ENCODE measurements at places on chromosomes 6 and 20.
A peak's percentile ranks its signal among the peaks of the same experiment; 100 is the strongest.

- no peak for DNase-seq
These were observed 20.4 kb upstream of the SENP6 start for GRCh38 chr6:75581231-75581630.

- DNase-seq, result peak; percentile 12
These were observed 526 bp downstream of the SULF2 start for GRCh38 chr20:47784599-47785310.

DNA sequence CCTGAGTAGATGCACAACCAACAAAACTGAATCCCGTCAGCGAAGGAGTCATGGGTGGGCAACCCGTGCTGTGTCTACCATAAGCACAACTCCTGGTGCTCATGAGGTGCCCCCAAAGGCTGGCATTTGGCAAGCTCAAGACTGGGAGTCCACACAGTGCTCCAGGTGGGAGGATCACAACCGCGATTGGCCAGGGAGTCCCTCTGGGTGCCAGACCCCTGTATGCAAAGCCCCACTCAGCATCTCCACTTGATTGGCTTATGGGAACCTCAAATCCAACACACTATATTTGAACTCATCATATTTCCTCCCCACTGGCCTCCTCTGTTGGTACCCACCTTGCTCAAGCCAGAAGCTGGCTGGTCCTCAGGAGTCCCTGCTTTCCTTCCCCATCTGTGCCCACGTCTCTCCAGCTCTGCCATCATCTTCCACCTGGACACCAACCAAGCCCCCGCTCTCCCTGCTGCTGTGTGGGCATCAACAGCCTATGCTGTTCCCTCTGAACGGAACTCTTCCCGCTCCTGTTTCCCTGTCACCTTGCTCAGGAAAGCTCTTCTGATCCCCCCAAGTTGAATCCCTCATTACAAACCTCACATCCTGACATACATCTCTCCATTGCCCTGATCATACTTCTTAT is 142.3 kb upstream of the PTPN1 start:
- DNase-seq, result no peak

DNA sequence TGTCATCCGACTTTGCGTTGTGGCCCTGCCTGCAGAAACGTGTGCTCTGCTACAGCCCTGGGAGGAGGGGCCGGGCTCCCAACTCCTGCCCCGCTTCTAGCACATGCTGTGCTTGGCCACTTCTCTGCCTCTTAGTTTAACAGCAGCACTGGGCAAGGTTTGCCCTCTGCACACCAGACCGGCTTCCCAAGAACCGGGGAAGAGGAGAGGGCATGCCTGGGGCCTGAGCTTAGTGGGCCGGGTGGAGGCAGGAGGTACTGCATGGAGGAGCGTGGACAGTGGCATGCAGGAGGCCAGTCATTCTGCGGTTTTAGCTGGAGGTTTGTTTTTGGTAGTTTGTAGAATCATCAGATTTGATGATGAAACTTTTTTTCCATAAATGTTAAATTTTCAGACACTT is 45.5 kb downstream of the CEP43 start:
- DNase-seq, result no peak

Measured in hematopoietic multipotent progenitor cell treated with erythropoietin and hydrocortisone succinate and interleukin-3 and kit ligand, for 4 days (in vitro differentiated cells).